Osteoblast (primary cell): ENCODE measurements at places on chromosomes 2 and 18. TPM values are rescaled to one million over a fixed set of nuclear protein-coding genes. Genes with fewer than 3 reads are reported as not detected.

The NXPH2 gene
- not detected in 2 replicates for total RNA-seq

The SERPINB12 gene
- not detected in 2 replicates for total RNA-seq

DNA sequence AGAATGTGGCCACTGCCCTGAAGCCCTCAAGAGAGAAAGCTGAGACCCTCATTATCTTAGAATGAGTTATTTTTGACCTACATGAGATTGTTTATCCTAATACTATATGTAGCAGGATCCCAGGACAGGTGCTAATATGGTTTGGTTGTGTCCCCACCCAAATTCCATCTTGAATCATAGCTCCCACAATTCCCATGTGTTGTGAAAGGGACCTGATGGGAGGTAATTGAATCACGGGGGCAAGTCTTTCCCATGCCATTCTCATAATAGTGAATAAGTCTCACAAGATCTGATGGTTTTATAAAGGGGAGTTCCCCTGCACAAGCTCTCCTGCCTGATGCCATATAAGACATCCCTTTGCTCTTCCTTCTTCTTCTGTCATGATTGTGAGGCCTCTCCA is 76.8 kb downstream of the CCBE1 start:
- H3K36me3 ChIP-seq: no peaks in the 10 kb centered on the region
- no peak for DNase-seq
- no peaks in the 10 kb centered on the region for H3K27me3 ChIP-seq
- no peak overlapping the region for H3K27ac ChIP-seq
- no peak overlapping the region for H3K4me3 ChIP-seq
- peaks cover 49% of the 10 kb centered on the region for H3K4me1 ChIP-seq

DNA sequence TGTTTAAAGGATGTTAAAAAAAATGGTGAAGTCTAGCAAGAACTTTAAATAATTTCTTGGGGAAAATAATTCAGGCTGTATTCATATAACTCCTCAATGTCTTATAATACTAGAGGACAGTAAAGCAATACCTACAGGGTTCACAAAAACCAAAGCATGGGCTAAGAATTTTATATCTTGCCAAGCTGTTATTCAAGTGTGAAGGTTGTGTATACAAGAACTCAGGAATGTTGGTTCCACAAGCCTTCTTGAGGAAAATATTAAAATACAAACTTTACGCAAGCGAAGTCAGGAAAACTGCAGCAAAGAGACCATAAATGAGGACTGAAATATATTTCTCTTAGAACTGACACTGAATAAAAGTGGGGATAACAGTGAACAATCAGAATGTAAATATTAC is 76.1 kb upstream of the DNAJC10 start:
- no peaks in the 10 kb centered on the region for H3K4me1 ChIP-seq
- no peaks in the 10 kb centered on the region for H3K36me3 ChIP-seq
- no peak for DNase-seq
- no peak overlapping the region for H3K27ac ChIP-seq
- H3K27me3 ChIP-seq: no peaks in the 10 kb centered on the region

DNA sequence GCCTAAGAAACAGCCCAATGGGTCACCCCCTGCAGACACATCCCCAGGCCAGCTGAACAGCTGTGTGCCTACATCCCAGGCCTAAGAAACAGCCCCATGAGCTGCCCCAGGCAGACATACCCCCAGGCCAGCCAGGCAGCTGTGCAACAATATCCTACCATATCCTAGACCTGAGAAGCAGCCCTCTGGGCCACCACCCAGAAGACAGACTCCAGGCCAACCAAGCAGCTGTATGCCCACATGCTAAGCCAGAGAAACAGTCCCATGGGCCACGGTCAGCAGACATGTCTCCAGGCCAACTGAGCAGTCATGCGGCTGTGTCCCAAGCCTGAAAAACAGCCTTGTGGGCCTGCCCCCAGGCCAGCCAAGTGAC is 205.5 kb downstream of the ATAD2B start:
- H3K27me3 ChIP-seq: no peaks in the 10 kb centered on the region
- no peaks in the 10 kb centered on the region for H3K4me1 ChIP-seq
- no peak for DNase-seq
- no peak overlapping the region for H3K4me3 ChIP-seq
- H3K27ac ChIP-seq: no peak overlapping the region
